ENCODE measurements at places on chromosomes 1 and 21.

GRCh38 chr1:99645699-99646531, at the start of gene PALMD:
Gene PALMD (plus strand): TSS chr1:99646113. CDS start chr1:99646318, 205 bp downstream.
- DNase-seq = no peak

DNA sequence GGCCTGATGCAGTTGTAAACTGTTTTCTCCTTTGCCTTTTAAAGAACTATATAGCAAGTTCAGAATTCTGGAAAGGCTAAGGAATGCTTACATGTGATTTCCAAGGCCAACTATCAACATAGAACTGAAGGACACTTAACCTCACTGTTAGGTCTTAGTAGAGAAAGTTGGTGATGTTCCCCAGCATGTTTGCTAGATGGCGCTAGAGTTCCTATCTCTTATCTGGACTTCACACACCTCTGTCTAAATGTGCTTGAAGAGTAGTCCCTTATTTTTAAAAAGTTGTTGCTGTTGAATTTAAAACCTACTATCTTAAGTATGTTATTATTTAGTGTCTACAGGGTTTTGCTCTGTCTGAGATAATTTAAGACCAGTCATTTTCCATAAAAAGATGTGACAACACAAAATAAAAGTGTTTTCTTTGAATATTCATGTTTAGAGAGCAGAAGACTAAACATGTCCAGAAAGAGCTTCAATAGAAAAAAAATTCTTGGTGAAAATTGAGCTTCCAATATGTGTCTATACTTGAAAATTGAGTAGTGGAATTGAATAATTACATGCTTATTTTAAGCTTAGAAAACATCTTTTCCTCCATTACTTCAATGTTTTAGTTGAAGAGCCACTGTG, 237.3 kb downstream of the S1PR1 start:
- DNase-seq = no peak

DNA sequence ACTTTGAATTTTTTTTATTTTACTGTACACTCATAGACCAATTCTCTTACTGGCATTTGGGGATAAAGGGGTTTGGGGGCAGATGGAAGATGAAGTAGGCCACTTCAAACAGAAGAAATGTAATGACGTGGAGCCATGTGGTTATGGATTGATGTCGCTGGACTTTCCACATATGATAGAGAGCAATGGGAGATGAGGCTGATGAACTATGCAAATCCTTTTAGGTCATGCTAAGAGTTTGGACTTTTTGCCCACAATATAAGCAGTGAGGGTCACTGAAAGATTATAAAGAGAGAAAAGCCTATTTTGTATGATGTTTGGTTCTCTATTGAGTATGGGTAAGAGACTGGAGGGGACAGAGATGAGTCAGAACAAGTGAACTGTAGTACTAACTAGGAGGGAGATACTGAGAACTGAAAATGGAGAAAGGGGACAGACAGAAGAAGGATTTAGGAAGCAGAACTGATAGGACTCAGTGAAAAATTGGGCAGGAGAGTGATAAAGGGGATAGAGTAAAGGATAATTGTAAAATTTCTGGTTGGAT, 9.2 kb downstream of the C1orf21 start:
- DNase-seq = no peak

DNA sequence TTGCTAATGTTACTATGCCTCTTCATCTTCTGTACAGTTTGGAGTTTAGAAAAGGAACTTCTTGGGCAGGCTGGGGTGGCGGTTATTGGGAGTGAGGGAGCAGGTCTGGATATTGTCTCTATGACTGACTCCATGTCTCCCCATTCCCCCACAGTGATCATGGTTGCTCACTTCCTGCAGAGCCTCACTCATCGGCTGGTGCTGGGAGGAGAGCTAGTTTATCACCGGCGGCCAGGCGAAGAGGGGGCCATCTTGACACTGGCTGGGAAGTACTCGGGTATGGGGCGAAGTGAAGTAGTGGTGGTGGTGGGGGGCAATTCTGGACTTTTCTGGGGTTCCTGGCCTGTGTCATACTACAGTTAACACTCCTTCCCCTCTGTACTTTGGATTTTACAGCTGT, 2.2 kb downstream of the TOMM40L start:
- no peak for DNase-seq

GRCh38 chr1:212630158-212630900, 21.8 kb downstream of the ATF3 start:
- DNase-seq = peak; percentile 35
